ENCODE measurements at places on chromosomes 7 and 10.

DNA sequence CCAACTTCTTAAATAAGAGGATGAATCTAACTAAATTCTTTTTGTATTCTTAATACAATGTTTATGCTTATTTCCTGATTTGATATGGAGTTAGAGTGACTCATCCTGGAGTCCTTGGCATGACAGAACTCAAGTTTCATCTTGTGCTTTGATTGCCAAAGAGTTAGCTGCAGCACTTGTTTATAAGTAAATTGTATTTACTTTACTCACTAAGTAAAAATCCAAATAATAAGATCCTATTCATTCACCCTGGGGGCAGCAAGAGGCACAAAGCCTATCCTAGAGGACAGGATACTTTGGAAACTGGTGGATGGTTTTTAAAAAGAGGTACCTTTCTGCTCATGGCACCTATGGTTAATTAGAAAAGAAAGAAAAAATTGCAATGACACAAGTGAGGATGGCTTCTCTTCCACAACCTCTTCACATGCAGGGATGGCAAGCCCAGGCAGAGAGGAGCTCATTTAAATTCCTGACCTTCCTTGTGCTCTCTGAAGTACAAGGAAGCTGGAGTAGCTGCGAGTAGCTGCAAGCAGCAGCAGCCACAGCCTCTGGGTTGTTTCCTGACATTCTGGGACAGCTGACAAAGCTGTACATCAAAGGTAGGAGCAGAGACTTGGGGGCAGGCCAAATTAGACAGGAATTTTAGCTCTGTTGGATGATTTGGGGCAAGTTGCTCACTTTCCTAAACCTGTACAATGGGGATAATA is 28.5 kb upstream of the CROT start:
- no peak for DNase-seq
- H3K27ac ChIP-seq = no peak overlapping the region
- H3K4me3 ChIP-seq = no peak overlapping the region
- H3K27me3 ChIP-seq = no peaks in the 10 kb centered on the region
- peaks cover 6% of the 10 kb centered on the region for H3K4me1 ChIP-seq

- H3K4me1 ChIP-seq = peaks cover 59% of the 10 kb centered on the region
- H3K4me3 ChIP-seq = no peak overlapping the region
- no peak for DNase-seq
Observed at GRCh38 chr10:78433076-78433595, 399.5 kb downstream of the RPS24 start.

DNA sequence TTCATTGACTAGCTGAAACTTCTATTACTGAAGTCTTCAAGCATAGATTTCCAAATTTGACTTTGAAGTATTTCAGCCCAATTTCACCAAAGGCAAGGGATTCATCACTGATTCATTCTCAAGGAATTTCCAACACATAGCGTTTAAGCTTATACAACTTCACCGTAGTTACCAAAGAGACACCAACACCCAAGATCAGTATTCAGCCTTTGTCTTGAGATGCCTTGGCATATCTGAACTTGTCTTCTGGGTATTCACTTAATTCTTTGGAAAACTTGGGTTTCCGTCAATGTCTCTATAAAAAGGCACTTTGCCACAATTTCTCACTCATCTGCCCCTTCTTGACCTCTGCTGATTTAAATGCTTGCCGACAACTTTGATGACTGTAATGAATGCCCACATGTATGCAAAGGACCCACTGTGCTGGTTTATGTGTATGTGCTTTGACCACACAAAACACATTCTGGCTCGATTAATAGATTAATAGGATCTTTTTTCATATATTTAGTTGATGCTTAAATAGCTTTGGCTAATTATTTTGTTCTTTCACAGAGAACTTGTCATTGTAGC is 49.6 kb downstream of the TES start:
- no peak overlapping the region for H3K4me3 ChIP-seq
- H3K36me3 ChIP-seq = no peaks in the 10 kb centered on the region
- H3K4me1 ChIP-seq = no peaks in the 10 kb centered on the region
- H3K27me3 ChIP-seq = no peaks in the 10 kb centered on the region

- peak; percentile 67 for DNase-seq
- H3K27ac ChIP-seq = peak overlapping the region; percentile 32
- peak overlapping the region; percentile 70 for H3K4me3 ChIP-seq
- H3K27me3 ChIP-seq = no peaks in the 10 kb centered on the region
Observed at GRCh38 chr10:127907411-127908105, 655 bp downstream of the PTPRE start.

GRCh38 chr7:90311175-90311574 is 9.9 kb downstream of the FAM237B start:
- DNase-seq = no peak
- H3K36me3 ChIP-seq = peaks cover 12% of the 10 kb centered on the region
- H3K4me3 ChIP-seq = no peak overlapping the region
- no peak overlapping the region for H3K27ac ChIP-seq
- no peaks in the 10 kb centered on the region for H3K27me3 ChIP-seq

DNA sequence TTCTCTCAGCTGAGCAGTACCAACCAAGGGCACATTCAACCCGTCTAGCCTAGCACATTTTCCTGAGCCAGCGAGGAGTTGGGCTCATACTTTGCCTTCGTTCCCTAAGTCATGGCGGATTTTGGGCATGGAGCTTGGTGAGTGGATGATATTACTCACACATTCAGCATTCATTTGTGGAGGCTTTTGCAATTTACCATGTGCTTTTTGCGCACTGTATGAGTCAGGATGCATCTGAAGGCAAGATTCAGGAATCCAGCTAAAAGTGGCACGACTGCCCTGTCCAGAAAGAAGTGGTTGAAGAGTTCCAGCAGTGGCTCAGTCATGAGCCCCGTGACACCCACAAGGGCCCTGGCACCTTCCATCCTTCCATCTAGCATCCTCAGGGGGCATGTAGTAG is 24.2 kb upstream of the MGMT start:
- H3K4me1 ChIP-seq = no peaks in the 10 kb centered on the region
- no peak overlapping the region for H3K27ac ChIP-seq
- no peaks in the 10 kb centered on the region for H3K27me3 ChIP-seq

- no peaks in the 10 kb centered on the region for H3K4me1 ChIP-seq
- no peak for DNase-seq
- no peak overlapping the region for H3K27ac ChIP-seq
- no peaks in the 10 kb centered on the region for H3K36me3 ChIP-seq
- no peaks in the 10 kb centered on the region for H3K27me3 ChIP-seq
Observed at GRCh38 chr10:18777258-18777657, 118.0 kb downstream of the ARL5B start.

GRCh38 chr10:95350219-95350829 is 59.5 kb upstream of the PDLIM1 start:
- H3K27me3 ChIP-seq = no peaks in the 10 kb centered on the region
- no peak overlapping the region for H3K27ac ChIP-seq
- H3K4me3 ChIP-seq = no peak overlapping the region
- DNase-seq = no peak
- no peaks in the 10 kb centered on the region for H3K4me1 ChIP-seq

GRCh38 chr7:55261386-55261770 is 103.8 kb upstream of the LANCL2 start:
- no peak overlapping the region for H3K27ac ChIP-seq
- H3K36me3 ChIP-seq = no peaks in the 10 kb centered on the region
- H3K4me1 ChIP-seq = no peaks in the 10 kb centered on the region
- H3K27me3 ChIP-seq = peaks cover 5% of the 10 kb centered on the region
- DNase-seq = peak; percentile 7
- no peak overlapping the region for H3K4me3 ChIP-seq

- no peak overlapping the region for H3K4me3 ChIP-seq
- H3K27ac ChIP-seq = peak overlapping the region; percentile 35
- no peak for DNase-seq
- H3K36me3 ChIP-seq = no peaks in the 10 kb centered on the region
Observed at GRCh38 chr10:72310636-72311035, 36.9 kb downstream of the DDIT4 start.

DNA sequence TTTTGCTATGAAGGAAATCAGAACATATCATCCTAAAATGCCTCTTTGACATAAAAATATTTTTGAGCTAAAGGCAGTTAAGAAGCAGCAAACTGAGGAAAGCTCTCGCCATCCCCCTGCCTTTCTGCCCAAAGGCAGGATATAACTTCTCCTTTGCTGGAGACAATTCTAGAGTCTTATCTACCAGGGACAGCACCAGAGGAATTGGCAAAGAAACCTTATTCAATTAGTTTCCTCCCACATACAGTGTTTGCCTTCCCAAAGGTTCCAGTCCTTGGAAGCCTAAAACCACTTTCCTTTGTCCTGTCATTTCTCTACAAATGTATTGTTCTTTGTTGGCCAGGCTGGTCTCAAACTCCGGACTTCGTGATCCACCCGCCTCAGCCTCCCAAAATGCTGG is 33.7 kb downstream of the MASTL start:
- H3K27ac ChIP-seq = no peak overlapping the region
- no peak overlapping the region for H3K4me3 ChIP-seq
- H3K4me1 ChIP-seq = no peaks in the 10 kb centered on the region
- H3K27me3 ChIP-seq = no peaks in the 10 kb centered on the region
- peaks cover 21% of the 10 kb centered on the region for H3K36me3 ChIP-seq

DNA sequence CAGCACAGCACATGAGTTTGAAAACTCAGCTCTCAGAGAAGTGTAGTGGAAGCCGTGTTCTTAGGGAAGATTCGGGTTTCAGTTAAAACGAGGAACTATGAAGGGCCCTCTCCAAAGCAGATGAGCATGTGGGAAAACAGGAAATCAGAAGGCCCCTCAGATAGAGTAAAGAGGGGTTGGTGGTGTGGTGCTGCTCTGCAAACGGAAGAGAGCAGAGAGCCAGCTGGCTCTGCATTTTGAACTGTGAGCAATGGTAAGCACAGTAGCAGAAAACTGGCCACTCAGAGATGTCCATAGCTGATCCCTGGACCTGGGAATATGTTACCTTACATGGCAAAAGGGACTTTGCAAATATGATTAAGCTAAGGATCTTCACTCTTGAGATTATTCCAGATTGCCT is 27.9 kb upstream of the CUL1 start:
- H3K4me1 ChIP-seq = 0 out of 2 replicates have a peak, but pooled peaks cover 8% of the 10 kb centered on the region
- H3K27me3 ChIP-seq = no peaks in the 10 kb centered on the region
- H3K27ac ChIP-seq = peak overlapping the region; percentile 15
- no peaks in the 10 kb centered on the region for H3K36me3 ChIP-seq
- no peak overlapping the region for H3K4me3 ChIP-seq

GRCh38 chr7:138563808-138564207 is 103.7 kb downstream of the TRIM24 start:
- no peak overlapping the region for H3K27ac ChIP-seq
- H3K36me3 ChIP-seq = peaks cover 81% of the 10 kb centered on the region
- no peak for DNase-seq
- H3K4me3 ChIP-seq = peak overlapping the region; percentile 10

- peaks cover 45% of the 10 kb centered on the region for H3K4me1 ChIP-seq
- no peaks in the 10 kb centered on the region for H3K36me3 ChIP-seq
- H3K4me3 ChIP-seq = no peak overlapping the region
- no peaks in the 10 kb centered on the region for H3K27me3 ChIP-seq
Observed at GRCh38 chr10:71266147-71266917, 52.7 kb upstream of the SLC29A3 start.

GRCh38 chr10:111984057-111984456 is 199.5 kb downstream of the GPAM start:
- H3K4me1 ChIP-seq = no peaks in the 10 kb centered on the region
- no peak overlapping the region for H3K4me3 ChIP-seq
- no peaks in the 10 kb centered on the region for H3K27me3 ChIP-seq
- no peak for DNase-seq
- no peaks in the 10 kb centered on the region for H3K36me3 ChIP-seq

DNA sequence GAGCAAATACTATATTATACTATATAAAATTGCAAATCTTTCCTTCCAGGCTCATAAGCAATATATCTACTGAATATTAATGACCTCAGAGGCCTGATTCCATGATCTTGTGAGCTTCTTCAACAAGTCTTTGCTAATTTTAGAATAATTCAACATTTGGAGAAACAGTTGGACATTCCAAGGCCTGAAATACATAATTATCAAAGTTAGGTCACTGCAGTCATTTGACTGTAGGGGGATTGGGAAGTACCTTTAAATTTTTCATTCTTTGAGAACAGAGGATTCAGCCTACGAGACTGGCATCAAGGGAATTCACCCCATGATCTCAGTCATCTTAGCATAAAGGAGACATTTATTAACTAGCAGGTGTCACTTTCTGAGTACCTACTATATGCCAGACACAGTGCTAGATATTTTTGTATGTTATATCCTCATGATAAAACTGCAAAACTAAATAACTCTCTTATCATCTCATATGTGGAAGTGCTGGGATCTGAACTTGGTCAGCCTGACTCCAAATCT is 85.4 kb downstream of the DOCK4 start:
- no peak overlapping the region for H3K4me3 ChIP-seq
- H3K36me3 ChIP-seq = no peaks in the 10 kb centered on the region
- H3K27me3 ChIP-seq = no peaks in the 10 kb centered on the region
- no peak for DNase-seq

DNA sequence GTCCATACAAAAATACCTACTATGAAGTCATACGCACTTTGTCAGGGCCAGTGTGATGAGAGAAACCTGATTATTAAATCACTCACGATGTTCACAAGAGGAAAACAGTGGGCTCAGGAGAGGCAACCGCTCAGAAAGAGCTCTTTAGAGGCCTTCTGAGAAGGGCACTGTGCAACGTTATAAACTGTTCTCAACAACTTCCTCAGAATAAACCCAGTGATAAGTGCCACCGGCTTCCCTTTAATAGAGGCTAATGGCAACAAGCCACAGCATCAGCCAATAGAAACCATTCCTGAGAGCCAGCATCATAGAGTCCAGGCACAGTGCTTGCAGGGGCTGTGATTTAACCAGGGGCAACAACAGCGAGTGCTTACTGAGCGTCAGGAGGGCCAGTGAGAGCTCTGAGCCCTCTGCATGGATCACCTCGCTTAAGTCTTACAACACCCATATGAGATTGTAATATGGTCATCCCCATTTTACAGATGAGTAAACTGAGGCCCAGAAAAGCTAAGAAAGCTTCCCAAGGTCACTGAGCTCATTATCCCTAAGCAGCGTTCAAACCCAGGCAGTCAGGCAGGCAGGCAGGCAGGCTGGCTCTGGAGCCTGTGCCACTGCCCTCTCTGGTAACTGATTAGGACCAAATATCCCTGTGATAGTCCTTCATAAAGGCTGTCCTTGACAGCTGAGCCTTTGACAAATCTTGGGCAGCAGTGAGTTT is 30.9 kb upstream of the ATXN7L1 start:
- no peak overlapping the region for H3K27ac ChIP-seq
- no peaks in the 10 kb centered on the region for H3K27me3 ChIP-seq
- H3K4me3 ChIP-seq = no peak overlapping the region
- DNase-seq = no peak
- H3K36me3 ChIP-seq = peaks cover 9% of the 10 kb centered on the region

- H3K27ac ChIP-seq = no peak overlapping the region
- H3K36me3 ChIP-seq = no peaks in the 10 kb centered on the region
- no peak overlapping the region for H3K4me3 ChIP-seq
- DNase-seq = no peak
Observed at GRCh38 chr7:152568972-152569371, 107.0 kb downstream of the XRCC2 start.

GRCh38 chr7:6227294-6227846 is 45.1 kb downstream of the CYTH3 start:
- H3K36me3 ChIP-seq = no peaks in the 10 kb centered on the region
- DNase-seq = peak; percentile 54
- H3K27ac ChIP-seq = peak overlapping the region; percentile 91
- peaks cover 29% of the 10 kb centered on the region for H3K4me1 ChIP-seq
